Effector CD4-positive, alpha-beta T cell (primary cell): ENCODE measurements at places on chromosomes 7 and 10.

DNA sequence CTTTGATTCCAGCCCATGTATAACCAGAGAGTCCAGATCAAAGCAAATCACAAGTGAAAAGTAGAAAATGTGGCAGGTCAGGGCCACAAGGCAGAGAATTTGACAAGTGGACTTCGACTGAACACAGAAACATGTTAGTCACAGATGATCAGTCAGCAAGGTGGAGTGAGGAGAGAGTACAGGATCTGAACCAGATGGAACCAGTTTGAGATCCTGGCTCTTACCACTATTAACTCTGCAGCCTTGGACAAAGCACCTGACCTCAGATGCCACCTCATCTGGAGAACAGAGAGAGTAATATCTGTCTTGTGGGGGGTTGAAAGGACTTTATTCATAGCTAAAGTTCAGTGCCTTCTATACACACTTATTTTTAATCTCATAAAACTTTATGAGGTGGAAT is 4.4 kb downstream of the MRLN start:
- no peak for DNase-seq

DNA sequence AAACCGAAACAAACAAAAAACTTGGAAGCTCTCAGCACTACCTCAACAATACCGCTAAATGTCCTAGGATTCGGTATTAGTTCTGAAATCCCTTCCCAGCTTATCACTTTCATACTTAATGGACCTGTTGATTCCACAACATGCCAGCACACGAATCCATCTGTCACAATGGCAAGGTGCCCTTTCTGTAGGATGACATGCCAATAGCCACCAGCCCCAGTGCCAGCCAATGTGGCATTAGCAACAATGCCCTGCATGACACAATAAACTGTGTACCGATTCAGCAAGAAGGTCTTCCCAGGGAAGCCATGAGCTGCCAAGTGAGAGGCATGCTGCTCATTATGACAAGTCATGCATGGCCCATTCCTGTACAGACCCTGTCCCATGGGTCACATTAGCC is 35.6 kb upstream of the CHCHD3 start:
- no peak for DNase-seq

DNA sequence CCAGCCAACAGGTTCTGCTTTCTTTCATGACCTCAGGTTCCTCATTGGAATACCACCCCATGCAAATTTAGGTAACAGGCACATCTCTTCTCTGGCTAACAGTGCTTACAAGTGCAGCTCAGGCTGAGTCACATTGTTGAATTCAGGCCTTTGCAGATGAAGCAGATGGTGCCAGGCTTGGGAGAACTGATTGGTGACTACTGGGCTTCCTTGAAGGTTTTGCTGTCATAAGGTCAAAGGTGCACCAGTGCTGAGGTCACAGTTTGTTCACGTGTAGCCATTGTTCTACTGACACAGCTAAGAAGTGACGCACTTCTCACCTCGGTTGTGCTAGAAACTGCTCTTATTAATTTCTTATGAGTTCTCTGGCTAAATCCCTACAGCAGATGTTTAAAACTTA is 128.6 kb upstream of the BMPER start:
- DNase-seq = no peak

DNA sequence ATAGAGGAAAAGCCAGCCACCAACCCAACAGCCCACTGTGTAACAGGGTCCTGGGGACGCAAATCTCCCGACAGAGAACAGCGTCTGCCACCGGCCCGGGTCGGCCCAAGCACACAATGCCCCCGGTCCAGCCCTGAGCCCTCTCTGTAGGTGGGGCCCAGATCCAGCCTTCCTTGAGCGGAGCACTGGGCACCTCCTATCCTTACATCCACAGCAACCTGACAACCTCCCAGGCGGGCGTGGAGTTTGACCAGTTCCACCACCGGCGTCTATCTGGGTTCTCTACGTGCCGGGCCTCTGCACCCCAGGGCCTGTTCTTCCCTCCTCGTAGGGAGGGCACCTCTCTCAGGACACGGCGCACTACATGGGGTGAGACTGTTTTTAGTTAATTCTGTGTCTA is 109.0 kb downstream of the CYTH3 start:
- no peak for DNase-seq

GRCh38 chr10:3835770-3836169 is 50.8 kb upstream of the KLF6 start:
- DNase-seq = no peak

DNA sequence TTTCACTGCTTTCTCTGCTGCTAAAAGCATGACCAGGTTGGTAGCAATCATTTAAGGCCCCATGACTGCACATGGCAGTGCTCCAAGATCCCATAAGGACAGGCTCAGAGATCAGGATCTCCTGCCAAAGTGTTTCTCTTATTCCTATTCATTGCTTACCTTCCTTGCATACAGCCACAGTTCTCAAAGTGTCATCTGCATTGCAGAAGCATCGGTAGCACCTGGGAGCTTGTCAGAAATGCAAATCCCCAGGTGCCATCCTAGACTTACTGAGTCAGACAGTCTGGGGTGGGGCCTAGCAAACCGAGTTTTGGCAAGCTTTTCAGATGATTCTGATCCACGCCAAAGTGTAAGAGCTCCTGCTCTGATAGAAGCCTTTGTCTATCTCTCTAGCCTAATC is 489.0 kb upstream of the AUTS2 start:
- DNase-seq = no peak

GRCh38 chr10:71423901-71424300 is 27.2 kb downstream of the CDH23 start:
- no peak for DNase-seq

DNA sequence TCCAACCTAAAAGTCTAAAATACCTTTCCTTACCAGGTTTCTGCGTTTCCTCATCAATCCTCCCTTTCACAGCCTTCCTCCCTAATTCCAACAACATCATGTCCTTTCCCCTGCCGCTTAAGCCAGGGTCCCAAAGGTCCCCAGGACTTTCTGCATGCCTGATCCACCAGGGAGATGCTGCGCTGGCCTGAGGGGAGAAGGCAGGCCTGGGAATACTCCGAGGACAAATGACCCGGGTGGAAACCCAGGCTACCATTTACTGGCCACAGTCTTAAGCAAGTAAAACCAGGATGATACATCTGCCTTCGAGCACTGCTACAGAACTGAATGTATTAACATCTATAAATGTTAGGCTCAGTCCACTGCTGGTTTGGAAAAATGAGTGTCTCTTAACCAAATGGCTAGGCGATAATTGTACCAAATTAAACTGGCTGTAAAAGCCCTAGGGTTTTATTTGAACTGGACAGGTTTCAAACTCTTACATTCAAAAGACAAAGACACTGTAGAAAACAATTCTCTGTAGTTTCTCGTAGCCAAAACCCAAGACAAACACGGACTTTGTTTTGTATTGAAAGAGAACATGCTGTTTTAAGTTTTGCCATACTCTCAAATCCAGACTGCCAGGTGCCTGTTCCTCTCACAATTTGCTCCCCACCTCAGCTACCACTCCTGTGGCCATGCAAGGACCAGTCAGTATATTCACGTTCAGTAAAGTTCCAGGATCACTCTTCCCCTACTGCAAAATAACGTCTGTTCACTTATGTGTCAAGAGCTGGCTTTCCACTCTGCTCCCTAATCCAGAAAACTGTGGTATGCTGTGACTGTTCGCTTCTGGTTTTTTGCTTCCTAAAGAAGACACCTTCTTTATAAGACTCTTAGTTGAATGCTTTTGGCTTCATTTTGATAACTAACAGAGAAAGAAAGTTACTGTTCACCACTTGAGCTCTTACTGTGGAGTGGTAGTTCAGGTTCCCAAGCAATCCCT is 145.7 kb downstream of the RNF216 start:
- no peak for DNase-seq

- no peak for DNase-seq
Observed at GRCh38 chr7:49639808-49640207, 133.6 kb upstream of the VWC2 start.

- no peak for DNase-seq
Observed at GRCh38 chr7:139675127-139676125, 102.4 kb downstream of the HIPK2 start.

GRCh38 chr7:151710646-151711434 is 166.1 kb downstream of the PRKAG2 start:
- no peak for DNase-seq
